Psoas muscle (tissue), 8 donors: ENCODE measurements at places on chromosomes 12 and 14. TPM values are rescaled to one million over a fixed set of nuclear protein-coding genes. Genes with fewer than 3 reads are reported as not detected.

PTPRO gene
- 0.73 TPM for total RNA-seq

TRHDE gene
- 0.13 TPM for total RNA-seq

CHGA gene
- total RNA-seq = 0.87 TPM

MIP gene
- not detected for total RNA-seq

KCNC2 gene
- total RNA-seq = 0.99 TPM

ABHD4 gene
- 34.1 TPM for total RNA-seq

PARP2 gene
- 14.7 TPM for total RNA-seq

BEST3 gene
- 141 TPM for total RNA-seq

GRCh38 chr14:58671436-58671835 is 33.7 kb downstream of the DACT1 start:
- no peak for DNase-seq

DNA sequence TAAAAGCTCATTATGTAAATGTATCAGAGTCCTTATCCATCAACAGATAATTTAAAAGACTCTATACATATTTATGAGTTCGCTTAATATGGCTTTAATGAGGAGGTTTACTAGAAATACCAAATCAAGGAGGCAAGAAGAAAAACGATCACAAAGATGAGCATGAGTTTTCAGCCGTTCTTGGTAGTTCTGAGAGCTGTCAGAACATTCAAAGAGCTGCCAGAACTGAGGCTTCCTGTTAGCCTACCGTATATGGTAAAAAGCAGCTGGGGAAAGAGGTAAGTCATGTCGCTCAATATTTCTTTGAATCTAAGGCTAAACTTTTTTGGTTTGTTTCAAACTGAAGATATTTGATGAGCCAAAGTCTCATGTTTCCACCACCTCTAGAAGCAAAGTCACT is 115.3 kb upstream of the PLXNC1 start:
- no peak for DNase-seq

GRCh38 chr12:123916729-123917128 is 55.9 kb downstream of the CCDC92 start:
- no peak for DNase-seq

GRCh38 chr12:56518570-56518969 is 3.0 kb upstream of the RBMS2 start:
- no peak for DNase-seq

- DNase-seq = no peak
Measured at GRCh38 chr12:124694250-124694649, 126.8 kb upstream of the NCOR2 start.

GRCh38 chr12:91172096-91172495 is 10.5 kb downstream of the DCN start:
- DNase-seq = no peak

GRCh38 chr12:131818821-131819585 is 9.2 kb upstream of the MMP17 start:
- DNase-seq = peak; percentile 73

- no peak for DNase-seq
Measured at GRCh38 chr14:96626121-96626768, 124.1 kb downstream of the PAPOLA start.

DNA sequence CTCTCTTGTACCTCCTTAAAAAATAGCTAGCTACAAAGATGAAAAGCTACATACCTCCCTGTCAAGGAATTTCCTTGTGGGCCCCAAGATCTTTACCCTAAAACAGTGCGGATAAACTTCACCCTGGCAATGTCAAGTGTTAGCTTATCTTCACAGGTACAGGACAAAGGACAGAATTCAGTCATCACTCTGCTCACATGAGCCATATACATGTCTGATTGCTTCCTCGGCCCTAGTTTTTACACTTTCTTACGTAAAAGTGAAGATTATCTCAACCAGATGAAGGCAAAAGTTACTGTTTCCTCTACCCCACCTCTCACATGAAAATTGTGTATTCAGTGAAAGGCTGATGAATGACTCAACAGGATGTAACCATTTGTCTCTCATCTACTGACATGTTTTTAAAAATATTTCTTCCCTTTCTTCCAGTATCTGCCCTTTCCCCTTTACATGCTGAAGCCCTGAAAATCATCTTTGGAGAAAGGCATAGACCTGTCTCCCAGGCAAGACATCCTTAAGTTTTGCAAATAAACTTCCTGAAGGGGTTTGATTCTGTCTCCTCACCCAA is 890.1 kb downstream of the GALC start:
- DNase-seq = no peak

- DNase-seq = no peak
Measured at GRCh38 chr14:32028599-32028998, 48.5 kb upstream of the ARHGAP5 start.

DNA sequence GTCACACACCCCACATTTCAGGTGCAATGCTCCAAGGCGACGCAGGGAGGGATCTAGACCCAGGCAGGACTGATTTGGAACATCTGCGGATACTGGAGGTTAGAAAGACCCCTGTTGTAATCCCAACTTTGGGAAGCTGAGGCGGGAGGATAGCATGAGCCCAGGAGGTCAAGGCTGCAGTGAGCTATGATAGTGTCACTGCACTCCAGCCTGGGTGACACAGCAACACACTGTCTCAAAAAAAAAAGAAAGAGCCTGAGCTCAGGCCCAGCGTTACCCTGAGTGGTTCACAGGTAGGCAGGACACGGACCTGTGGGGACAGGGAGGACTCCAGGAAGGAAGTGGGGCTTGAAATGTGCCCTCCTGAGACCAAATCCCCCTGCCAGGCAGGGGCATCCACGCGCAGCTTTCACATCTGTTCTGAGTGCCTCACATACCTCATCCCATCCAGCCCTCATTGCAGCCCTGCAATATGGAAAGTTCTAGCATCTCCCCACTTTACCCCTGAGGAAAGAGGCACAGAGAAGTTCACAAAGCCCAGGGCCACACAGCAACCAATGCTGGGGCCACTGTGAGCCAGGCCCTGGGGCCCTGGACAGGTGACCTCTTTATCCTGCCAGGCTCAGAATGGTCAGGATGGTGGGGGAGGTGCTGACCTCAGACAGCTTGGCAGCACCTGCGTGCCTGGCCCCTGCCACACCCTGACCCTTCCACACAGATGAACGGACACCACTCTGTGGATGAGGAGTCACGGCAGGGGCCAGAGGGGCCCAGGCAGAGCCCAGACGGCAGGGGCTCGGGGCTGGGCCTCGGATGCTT is 34.1 kb downstream of the CCDC85C start:
- no peak for DNase-seq

- DNase-seq = no peak
Measured at GRCh38 chr12:29731591-29731990, 52.2 kb downstream of the TMTC1 start.

- no peak for DNase-seq
Measured at GRCh38 chr14:71133296-71133695, 226.0 kb downstream of the PCNX1 start.

DNA sequence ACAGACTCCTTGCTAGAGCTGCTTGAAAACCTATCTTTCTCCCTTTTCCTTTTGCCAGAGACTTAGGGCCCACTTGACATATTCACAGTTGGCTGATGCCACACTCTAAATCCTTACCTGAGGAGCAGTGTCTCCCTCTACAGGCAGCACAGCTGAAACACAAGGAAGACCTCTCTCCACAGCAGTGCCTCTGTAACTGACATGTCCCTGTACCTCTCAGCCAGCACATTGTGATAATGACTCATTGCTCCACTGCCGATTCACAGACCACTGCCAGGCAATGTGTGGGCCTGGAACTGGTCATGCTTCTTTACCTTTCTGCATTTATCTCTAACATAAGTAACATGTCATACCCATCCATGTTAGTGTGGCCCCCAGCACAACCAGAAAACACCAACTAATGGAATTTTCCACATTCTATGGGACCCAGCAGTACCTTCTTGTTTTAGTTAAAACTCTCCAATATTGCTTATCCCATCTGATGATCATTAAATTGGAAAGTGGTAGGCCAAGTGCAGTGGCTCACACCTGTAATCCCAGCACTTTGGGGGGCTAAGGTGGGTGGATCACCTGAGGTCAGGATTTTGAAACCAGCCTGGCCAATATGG is 56.5 kb downstream of the GTF2A1 start:
- DNase-seq = no peak

DNA sequence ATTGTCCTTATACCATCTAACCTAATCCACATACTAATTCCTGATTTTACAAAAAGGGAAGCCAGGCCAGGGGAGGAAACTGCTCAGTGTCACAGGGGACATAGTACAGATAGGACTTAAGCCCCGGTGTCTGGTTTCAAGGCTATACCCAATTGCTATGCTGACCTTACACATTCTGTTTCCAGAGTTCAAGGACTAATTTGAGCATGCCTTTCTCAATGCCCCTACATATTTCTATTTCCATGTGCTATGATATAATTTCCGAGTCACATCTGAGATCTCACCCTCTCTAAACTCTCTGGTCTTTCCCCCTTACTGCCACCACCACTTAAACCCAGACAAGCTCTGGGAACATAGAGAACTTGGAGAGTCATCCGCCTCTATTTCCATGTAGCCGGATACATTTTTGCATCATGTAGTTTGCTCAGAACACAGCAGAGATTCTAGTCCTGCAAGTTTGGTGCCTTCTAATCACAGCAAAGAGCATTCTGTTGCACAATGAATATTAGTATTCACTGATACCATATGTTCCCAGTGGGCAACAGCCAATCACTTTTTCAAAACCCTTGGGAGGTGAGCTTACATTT is 34.2 kb downstream of the PPM1H start:
- no peak for DNase-seq

GRCh38 chr12:52598966-52599365 is 2.3 kb downstream of the KRT72 start:
- no peak for DNase-seq
